ENCODE measurements at places on chromosomes 16 and 17.

DNA sequence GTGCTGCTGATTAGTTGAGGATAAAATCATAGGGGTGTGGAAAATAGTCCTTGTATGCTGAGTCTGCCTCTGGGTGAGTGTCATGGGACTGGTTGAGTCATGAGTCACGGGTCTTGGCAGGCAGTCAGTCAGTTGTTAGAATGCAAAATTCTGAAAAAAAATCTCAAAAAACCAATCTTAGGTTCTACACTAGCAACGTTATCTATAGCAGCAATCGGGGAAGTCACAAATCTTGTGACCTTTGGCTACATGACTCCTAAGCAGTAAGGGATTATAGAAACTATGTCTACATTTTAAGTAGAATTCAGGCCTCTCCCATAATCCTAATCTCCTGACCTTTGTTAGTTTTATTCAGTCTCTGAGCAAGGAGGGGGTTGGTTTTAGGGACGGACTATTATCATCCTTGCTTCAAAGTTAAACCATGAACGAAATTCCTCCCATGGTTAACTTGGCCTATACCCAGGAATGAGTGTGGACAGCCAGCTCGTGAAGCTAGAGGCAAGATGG lies 18.0 kb upstream of the PMFBP1 start:
- no peak for DNase-seq

DNA sequence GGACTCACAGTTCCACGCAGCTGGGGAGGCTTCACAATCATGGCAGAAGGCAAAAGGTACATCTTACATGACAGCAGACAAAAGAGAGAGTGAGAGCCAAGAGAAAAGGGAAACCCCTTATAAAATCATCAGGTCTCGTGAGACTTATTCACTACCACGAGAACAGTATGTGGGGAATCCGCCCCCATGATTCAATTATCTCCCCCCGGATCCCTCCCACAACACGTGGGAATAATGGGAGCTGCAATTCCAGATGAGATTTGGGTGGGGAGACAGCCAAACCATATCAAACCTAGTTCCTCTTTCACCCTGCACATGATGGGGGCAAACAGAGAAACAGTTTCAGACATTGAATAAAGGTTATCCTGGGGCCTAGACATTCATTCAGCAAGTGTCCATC lies 32.2 kb upstream of the IRX6 start:
- no peak for DNase-seq

DNA sequence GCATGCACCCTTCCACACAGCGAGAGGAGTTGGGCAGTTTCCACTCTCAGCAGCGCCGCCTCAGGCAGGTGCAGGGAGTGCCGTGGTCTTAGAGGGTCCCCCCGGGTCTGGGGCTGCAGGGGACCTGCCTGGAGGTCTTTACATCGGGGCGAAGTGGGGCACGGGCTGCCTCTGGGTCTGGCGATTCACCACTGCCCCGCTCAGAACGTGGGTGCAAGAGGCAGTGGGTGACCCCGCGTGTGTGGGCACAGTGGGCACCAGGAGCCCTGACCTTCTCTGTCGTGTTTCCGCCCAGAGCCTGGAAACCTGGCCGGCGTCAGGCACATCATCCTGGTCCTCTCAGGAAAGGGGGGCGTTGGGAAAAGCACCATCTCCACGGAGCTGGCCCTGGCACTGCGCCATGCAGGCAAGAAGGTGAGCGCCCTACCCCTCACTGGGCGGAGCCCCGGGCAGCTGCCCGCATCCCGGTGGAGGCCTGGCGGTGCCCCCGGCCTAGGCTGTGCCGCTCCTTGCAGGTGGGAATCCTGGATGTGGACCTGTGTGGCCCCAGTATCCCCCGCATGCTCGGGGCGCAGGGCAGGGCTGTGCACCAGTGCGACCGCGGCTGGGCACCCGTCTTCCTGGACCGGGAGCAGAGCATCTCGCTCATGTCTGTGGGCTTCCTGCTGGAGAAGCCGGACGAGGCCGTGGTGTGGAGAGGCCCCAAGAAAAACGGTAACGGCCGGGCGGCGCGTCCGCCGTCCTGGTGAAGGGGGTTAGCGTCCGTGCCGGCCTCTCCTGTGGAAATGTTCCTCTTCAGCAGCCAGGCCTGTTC lies 3.7 kb downstream of the NUBP2 start:
- no peak for DNase-seq

DNA sequence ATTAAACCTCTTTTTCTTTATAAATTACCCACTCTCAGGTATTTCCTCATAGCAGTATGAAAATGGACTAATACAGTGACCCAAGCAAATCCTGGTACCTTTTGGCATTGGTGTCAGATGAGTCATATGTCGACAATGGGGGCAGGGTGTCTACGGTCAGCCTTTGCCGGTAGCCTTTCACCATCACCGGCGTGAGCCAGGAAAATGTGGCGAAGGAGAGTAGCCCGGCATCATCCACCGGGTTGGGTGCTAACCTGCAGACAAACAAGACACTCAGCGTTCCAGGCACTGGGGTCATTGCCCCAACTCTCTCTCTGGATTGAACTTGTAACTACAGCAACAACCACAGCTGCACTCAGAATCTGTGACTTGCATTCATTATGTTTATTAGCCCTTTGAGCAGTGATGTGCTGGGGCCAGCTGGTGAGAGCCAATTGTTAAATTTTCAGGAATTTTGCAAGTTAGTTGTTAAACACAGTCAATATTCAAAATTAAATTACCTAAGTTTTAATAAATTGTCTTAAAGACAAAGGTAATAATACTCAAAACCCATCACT lies 11.9 kb downstream of the ABCC12 start:
- no peak for DNase-seq

DNA sequence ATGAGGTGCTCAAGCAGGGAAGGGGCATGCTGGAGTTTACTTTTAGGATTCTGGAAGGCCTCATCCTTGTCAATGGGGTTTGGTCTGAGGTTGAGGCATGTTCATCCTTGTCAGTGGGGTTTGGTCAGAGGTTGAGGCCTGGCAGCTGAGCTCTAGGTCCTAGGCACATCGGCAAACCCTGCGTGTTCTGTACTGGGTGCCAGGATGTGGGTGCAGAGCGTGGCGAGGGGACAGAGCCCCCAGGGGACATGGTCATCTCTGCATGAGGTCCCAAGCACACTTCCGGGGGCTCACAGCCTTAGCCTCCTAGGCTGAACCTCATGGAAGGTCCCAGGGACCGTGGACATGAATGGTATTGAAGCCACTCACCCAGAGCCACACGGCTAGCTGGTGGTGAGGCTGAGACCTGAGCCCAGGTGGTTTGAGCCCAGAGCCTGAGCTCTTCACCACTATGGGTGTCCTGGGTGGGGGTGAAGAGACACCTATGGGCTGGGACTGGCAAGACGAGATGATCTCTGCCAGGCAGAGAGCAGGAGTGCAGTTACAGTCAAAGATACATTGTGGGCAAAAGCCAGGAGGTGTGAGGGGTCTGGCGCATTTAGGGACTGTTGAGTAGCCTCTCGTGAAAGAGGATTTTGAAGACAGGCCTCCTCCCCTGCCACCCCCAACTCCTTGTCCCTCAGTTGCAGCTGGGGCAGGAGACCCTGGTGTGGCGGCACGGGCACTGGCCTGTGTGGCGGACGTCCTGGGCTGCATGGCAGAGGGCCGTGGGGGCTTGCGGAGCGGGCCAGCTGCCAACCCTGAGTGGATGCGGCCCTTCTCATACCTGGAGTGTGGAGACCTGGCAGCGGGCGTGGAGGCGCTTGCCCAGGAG lies 19.3 kb downstream of the FCSK start:
- no peak for DNase-seq

DNA sequence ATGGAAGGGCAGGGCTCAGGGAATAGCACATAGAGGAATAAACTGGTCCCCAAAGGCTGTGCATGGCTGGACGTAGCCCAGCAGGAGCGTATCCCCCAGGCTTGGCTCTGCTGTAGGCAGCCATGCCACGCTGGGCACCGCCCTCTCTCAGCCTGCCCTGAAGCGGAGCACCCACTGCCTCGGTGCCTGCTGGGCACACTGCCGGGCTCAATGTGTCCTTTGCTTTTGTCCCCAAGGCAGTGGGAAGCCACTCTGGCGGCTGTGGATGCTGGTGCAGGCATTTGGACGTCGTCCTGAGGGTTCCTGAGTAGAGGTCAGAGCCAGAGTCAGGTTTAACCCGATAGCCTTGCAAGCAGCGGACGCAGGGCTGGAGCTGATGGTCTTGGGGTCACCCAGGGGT lies 141.0 kb downstream of the ENGASE start:
- DNase-seq = no peak

- DNase-seq = no peak
These were observed 84.7 kb downstream of the PLCG2 start for GRCh38 chr16:81863630-81864352.

- DNase-seq = no peak
These were observed 7.3 kb downstream of the TAT start for GRCh38 chr16:71569621-71570020.

DNA sequence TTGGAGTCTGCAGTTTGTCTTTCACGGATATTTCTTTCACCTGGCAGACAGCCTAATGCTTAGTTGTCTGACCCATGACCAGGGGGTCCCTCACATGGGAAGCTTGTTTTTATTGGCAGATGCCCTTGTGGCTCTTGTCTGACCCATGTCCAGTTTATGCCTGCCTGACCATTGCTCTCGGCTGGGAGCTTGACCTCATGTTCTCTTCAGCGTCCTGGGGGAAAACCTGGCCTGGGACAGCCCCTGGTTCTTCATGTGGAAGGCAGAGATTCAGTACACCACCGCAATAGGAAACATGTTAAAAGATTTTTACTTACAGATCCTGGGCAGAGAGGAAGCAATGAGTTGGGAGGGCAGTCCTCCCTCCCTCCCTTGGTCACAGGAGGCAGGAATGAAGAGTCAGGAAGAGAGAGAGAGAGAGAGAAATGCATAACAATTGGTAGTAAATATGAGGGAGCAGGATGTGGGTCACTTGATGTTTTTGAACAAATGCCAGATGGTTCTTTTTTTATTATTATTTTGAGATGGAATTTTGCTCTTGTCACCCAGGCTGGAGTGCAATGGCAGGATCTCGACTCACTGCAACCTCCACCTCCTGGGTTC lies 302.7 kb upstream of the MYOCD start:
- DNase-seq = no peak

DNA sequence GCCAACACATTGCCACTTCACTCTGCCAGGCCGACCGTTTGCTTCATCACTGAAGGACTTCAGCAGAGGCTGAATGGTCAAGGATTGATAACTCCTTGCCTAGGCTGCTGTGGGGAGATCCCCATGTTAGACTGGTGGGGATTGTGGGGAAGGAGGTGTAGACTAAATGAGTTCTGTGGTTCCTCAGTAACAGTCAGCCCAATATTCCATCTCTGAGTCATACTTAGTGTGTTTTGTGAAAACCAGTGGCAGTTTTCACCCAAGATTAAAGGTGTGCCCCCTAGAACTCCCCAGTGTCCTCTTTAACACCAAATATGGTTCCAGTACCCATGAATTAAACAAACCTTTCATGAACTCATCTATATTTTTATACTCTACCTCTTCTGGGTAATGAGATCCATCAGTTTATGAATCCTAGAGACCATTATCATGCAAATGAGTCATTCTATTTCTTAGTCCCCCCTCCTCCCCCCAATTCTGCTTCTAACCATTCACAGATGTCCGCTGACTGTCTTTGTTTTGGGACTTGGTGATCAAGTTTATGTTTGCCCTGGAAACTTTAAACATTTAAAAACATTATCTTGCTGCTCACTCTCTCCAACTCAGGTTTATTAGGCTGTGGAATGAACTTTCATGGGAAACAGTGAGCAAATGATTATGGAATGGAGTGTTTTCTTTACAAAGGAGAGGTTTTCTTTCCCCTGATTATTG lies 66.8 kb upstream of the GAS7 start:
- no peak for DNase-seq

GRCh38 chr16:22141767-22142166 lies 20.5 kb upstream of the SDR42E2 start:
- DNase-seq = no peak

GRCh38 chr16:72474501-72475123 lies 302.7 kb upstream of the PMFBP1 start:
- DNase-seq = no peak

DNA sequence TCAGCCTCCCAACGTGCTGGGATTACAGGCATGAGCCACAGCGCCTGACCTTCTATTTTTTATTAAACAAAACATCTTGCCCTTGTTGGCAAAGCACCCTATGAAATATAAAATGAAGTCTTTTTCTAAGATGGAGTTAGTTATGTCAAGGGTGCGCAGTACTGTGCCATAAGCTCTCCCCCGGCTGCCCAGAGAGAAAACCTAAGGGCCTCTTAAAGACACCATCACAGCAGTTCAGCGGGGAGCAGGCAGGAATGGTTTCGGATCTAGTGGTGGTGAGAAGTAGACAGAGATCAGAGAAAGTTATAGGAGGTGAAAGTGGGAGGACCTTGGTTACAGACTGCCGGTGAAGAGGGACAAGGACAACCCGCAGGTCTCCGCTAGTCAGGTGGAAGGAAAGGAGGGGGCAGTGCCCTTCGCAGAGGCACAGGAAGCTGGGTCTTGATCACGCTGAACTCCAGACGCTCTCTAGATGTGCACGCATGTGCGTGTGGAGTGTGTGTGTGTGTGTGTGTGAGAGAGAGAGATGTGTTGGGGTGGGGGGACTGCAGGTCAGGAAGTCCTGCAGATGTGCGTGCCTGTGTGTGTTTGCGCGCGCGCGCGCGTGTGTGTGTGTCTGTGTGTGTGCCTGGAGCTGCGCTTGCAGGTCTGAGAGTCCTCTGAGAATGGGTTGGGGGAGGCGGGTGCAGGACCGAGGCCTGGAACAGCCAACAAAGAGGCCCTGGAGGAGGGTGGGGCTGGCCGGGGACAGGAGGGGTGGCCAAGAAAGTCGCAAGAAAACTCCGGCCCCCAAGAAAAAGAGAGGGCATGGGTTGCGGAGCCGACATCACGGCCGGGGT lies 748 bp upstream of the CMTM3 start:
- peak; percentile 36 for DNase-seq

GRCh38 chr17:36721560-36722120 lies 120.3 kb downstream of the MRM1 start:
- no peak for DNase-seq

- no peak for DNase-seq
These were observed 32.6 kb downstream of the COPZ2 start for GRCh38 chr17:48004983-48005382.

GRCh38 chr16:86609115-86609514 lies 30.8 kb downstream of the FOXL1 start:
- no peak for DNase-seq

DNA sequence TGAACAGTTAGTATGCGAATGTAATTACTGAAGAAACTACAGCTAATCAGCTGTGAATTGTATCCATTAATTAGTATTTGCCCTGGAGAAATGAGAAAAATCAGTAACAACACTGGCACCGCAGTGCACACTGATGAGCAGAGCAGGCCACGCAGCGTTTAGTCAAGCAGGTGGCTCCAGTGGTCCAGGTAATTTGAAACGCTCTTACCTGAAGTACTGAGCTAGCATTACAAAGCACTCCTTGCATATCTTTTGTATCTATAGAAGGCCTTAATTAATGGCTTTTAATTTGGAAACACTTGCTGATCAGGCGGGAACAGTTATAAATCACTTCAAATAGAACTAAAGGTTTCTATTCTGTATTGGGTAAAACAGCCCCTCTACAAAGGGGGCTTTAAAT lies 76.4 kb downstream of the TOX3 start:
- DNase-seq = peak; percentile 22

- DNase-seq = no peak
These were observed 6.3 kb upstream of the ZCCHC14 start for GRCh38 chr16:87499189-87499486.
